ENCODE measurements at places on chromosomes 6 and 20. TPM values are rescaled to one million over a fixed set of nuclear protein-coding genes. Genes with fewer than 3 reads are reported as not detected.

The RSPH3 gene
- 2.0 TPM for total RNA-seq

The SNX9 gene
- total RNA-seq, result 35.0 TPM

The NRN1 gene
- 25.1 TPM for total RNA-seq

The OR2B3 gene
- total RNA-seq, result not detected

The BCAS1 gene
- not detected for total RNA-seq

The CLVS2 gene
- not detected for total RNA-seq

The PLCB4 gene
- not detected for total RNA-seq

The CCN5 gene
- total RNA-seq, result not detected

The RAET1G gene
- total RNA-seq, result not detected

The BPIFA1 gene
- total RNA-seq, result not detected

The PPARD gene
- 23.2 TPM for total RNA-seq

The SIGLEC1 gene
- total RNA-seq, result not detected

The PHACTR2 gene
- 23.9 TPM for total RNA-seq

The TFAP2D gene
- not detected for total RNA-seq

The CST2 gene
- not detected for total RNA-seq

The MAN1A1 gene
- total RNA-seq, result 18.6 TPM

The PDE7B gene
- total RNA-seq, result 0.93 TPM

The TREM1 gene
- total RNA-seq, result 6.1 TPM

The FRK gene
- 0.02 TPM for total RNA-seq

The SPATS1 gene
- not detected for total RNA-seq

The DNMT3B gene
- 2.2 TPM for total RNA-seq

The KCNK15 gene
- 0.09 TPM for total RNA-seq

The SDCBP2 gene
- 18.5 TPM for total RNA-seq

The MDN1 gene
- 57.5 TPM for total RNA-seq

The AKAP12 gene
- total RNA-seq, result 1.4 TPM

The TBC1D22B gene
- 19.4 TPM for total RNA-seq

The PLAGL1 gene
- 11.0 TPM for total RNA-seq

The ADGRG6 gene
- 1.0 TPM for total RNA-seq

The PACRG gene
- 0.43 TPM for total RNA-seq

The PRSS35 gene
- total RNA-seq, result not detected

The BANF2 gene
- total RNA-seq, result not detected

The PTCRA gene
- not detected for total RNA-seq

The CD83 gene
- total RNA-seq, result 8.9 TPM

The ATG5 gene
- total RNA-seq, result 28.2 TPM

The ZC2HC1B gene
- not detected for total RNA-seq

The HLA-G gene
- total RNA-seq, result 0.91 TPM

The MPIG6B gene
- not detected for total RNA-seq

The ACTL10 gene
- 2.4 TPM for total RNA-seq

The DHX16 gene
- 37.5 TPM for total RNA-seq

The ZNF335 gene
- 31.0 TPM for total RNA-seq

The BTN1A1 gene
- total RNA-seq, result not detected

The PRSS16 gene
- total RNA-seq, result 2.5 TPM

The PACSIN1 gene
- total RNA-seq, result 0.97 TPM

The FAM83C gene
- not detected for total RNA-seq

The DACT2 gene
- total RNA-seq, result not detected

The MARCKS gene
- 0.05 TPM for total RNA-seq

The RAD21L1 gene
- total RNA-seq, result 0.47 TPM

The BICRAL gene
- total RNA-seq, result 12.4 TPM
